ENCODE measurements at places on chromosomes 4 and X. TPM values are rescaled to one million over a fixed set of nuclear protein-coding genes. Genes with fewer than 3 reads are reported as not detected.

GRCh38 chr4:43330288-43330687, 437.8 kb downstream of the GRXCR1 start:
- no peak for DNase-seq

The CWH43 gene
- not detected for polyA plus RNA-seq

The MXRA5 gene
- 25.9 TPM for polyA plus RNA-seq

DNA sequence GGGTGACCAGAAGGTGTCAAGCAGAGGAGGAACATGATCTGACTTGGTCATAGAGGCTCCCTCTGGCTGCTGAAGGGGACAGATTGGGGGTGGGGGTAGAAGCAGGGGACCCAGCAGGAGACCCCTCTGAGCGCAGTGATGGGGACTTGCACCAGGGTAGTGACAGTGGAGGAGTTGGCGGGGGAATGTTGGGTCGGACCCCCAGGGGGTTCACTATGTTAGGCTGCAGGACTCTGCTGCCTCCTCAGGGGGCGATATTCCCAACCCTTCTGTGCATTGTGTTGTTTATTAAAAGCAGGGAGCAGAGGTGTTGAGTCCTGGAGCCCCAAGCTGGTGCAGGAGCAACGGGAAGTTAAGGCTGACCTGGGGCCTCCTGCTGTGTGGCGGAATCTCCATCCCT, 8.8 kb downstream of the WDR13 start:
- no peak for DNase-seq

- DNase-seq: no peak
Measured at GRCh38 chr4:182143086-182143821, 99.9 kb upstream of the TENM3 start.

The FGF2 gene
- 18.4 TPM for polyA plus RNA-seq

The HTR2C gene
- polyA plus RNA-seq: not detected

- no peak for DNase-seq
Measured at GRCh38 chr4:186684889-186685309, 38.8 kb downstream of the FAT1 start.

- DNase-seq: no peak
Measured at GRCh38 chrX:131060147-131060546, 2.0 kb downstream of the ARHGAP36 start.

DNA sequence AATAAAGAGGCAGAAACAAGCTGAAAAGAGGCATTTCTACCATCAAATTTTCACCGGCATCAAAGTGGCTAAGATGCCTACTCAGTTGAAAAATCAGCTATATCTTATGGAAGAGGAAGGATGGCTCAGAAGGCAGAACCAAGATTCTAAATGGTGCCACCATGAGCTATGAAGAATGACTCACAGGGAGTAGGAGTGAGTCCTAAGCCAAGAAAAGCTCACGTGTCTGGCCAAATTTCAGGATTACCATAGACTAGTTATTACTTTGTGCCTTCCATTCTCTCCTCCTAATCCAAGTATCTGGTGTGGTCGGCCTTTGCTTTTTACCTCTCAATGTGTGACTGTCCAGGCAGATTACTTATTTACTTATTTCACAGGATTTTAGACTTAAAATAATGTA, 54.8 kb downstream of the BMP3 start:
- no peak for DNase-seq

The GALNTL6 gene
- polyA plus RNA-seq: 0.02 TPM

- DNase-seq: no peak
Measured at GRCh38 chr4:152613351-152613750, 66.4 kb downstream of the TMEM154 start.

DNA sequence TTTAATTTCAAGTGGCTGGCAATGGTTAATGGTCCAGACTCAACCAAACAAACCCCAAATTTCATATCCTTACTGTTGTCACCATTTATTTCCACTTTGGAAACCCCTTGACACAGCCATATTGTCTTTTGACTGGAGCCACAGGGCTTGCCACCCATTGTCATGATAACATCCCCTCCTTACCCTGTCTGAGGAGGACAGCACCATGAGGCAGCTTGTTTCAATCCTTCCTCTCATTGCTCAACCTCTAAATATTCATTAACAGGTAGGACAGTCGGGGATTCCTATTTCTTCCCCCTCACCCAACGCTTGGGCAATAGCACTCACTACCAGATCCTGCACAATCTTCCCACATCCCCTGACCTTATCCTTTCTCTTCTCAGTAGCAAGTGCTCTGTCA, 92.1 kb downstream of the CEP135 start:
- no peak for DNase-seq

DNA sequence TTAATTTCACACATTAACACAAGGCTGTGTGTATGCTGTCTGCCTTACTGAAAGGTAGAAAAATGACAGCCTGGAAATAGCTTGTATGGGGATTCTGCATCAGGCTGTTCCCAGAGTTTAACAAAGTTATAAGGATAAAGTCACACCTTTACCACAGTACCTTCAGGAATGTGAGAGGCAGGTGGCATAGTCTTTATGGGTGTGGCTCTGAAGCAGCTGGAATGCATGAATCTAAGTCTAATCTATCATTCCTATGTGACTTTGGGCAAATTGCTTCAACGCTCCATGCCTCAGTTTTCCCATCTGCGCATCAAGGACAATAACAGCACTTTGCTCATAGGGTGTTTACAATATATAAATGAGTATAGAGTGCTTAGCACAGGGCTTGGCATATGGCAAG, 84.2 kb upstream of the EGFL6 start:
- no peak for DNase-seq

DNA sequence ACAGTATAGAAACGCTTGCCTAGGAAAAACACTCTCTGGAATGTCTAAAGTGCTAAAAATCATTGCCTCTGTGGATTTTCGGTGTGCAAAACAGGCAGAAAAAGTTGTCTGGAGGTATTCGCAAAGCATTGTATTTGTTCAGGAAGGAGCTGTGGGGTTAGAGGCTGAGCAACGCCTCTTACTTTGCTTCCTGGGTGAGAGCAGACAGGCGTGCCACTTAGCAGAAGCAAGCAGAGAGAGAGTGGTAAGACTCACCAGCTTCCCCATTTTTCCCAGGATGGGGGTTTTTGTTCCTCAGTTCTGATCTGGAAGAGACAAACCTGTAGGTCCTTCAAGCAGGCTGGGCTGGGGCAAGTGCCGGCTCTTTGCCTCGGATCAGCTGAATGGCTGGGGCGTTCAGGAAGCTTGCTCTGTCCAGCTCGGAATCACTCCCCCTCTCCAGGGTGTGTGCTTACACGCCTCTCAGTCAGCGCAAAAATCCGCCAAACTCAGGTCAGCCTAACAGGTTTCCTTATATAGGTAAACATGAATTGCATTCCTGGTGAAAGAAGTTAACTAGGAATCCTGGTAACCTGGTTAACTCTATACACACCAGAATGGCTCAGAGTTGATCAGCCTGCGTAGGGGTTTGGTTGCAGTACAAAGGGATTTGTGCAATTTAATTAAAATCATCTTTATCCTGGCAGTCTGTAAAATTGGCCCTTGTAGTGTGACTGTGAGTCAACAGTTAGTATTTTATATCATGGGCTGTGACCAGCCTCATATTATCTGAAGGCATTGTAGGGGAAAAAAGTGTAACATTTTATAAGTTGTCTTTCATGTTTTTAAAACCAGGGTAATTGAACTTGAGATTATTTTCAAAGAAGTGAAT, 213.1 kb upstream of the MID1 start:
- DNase-seq: no peak

DNA sequence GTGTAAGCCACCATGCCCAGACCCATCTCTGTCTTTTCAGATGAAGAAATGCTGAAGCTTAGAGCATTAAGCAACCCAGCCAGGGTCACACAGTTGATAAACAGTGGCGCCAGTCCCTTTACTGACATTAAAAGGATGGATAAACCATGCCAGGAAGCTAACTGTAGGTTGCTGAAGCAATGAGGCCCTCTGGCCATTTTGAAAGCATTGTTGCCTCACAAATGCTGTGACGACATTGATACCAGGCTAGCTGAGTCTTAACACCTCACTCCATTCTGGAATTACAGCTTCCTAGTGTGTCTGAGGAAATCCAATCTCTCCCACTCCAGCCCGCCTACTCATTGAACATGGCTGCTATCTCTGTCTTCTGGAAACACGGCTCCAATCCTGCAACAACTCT, 89.7 kb downstream of the LNX1 start:
- DNase-seq: no peak

The BGN gene
- 143 TPM for polyA plus RNA-seq

The CDKL2 gene
- 0.19 TPM for polyA plus RNA-seq

DNA sequence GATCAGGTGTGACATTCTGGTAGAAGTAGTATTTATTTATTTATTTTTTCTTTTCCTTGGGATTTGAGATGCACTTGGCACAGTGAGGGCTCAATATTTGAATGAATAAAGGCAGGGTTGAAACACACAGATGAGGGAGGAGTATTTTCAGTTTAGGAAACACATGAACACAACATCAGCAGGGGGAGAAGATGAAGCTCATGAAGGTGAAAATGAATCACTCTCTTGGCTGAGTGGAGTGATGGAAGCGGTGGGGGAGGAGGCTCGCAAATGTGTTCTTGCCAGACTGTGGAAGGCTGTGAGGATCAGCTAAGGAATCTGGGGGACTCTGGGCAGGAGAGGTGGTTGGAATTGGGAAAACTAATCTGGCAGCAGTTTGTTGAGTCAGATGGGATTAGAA, 55.3 kb downstream of the ARHGAP10 start:
- DNase-seq: no peak

The LRCH2 gene
- 6.1 TPM for polyA plus RNA-seq

The ZFYVE28 gene
- 2.2 TPM for polyA plus RNA-seq

The GPR50 gene
- polyA plus RNA-seq: not detected

The TAF7L gene
- polyA plus RNA-seq: 1.5 TPM

GRCh38 chrX:39823854-39824253, 273.9 kb downstream of the BCOR start:
- DNase-seq: no peak

- no peak for DNase-seq
Measured at GRCh38 chrX:24890677-24891076, 125.1 kb downstream of the ARX start.

DNA sequence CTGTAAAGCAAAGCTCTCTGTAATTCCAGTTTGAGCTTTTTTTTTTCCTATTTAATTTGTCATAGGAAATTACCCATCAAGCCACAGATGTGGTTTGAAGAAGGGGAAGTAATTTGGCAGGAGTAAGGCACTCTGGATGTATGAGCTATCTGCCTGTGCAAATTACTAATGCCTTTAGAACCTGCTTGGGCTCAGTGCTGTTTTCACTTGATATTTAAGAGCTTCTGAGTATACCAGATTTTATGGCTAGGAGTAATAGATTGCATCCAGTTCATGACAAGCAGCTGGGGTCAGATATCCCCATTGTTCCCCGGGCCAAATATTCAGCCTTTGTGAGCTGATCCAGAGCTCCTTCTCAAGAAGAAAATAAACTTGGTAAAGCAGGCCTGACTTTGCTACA, 89.1 kb downstream of the DCAF8L2 start:
- DNase-seq: no peak

GRCh38 chrX:7444967-7445366, 297.0 kb upstream of the PUDP start:
- no peak for DNase-seq

DNA sequence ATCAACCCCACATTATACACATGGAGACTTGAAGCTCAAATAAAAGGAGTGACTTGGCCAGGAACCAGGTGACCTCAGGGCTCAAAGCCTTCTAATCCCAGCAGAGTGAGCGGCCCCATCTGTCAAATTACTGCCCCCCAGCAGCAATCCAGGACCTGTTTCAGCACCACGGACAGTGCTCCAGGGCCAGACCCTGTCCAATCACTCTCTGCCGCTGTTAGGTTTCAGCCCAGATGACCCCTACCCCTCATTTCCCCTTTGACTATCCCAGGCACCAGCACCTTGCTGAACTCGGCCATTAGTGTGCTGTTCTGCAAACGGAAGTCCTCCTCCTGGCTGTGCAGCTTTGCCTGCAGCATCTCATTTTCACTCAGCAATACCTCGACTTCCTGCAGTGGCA, 5.1 kb downstream of the GRIPAP1 start:
- DNase-seq: no peak

The GPR119 gene
- polyA plus RNA-seq: not detected

The C4orf33 gene
- 11.9 TPM for polyA plus RNA-seq

DNA sequence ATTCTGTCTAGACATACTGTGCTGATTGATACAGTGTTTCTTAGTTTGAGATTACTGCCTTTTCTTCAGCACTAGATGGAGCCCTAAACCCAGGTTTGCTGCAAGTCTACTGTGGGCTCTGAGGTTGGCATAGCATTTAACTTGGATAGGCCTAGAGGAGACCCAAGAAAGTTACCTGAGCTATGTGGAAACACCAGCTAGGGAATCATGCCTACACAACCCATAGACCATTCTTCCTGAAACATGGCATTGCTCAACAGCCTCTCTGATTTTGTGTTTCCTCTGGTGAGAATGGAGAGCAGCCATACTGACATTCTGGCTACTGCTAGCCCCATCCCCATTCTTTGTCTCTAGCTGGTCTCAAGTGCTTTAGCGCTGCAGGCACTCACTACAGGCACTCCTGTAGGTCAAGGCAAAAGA, 287.7 kb upstream of the PCDH18 start:
- DNase-seq: peak; percentile 18

DNA sequence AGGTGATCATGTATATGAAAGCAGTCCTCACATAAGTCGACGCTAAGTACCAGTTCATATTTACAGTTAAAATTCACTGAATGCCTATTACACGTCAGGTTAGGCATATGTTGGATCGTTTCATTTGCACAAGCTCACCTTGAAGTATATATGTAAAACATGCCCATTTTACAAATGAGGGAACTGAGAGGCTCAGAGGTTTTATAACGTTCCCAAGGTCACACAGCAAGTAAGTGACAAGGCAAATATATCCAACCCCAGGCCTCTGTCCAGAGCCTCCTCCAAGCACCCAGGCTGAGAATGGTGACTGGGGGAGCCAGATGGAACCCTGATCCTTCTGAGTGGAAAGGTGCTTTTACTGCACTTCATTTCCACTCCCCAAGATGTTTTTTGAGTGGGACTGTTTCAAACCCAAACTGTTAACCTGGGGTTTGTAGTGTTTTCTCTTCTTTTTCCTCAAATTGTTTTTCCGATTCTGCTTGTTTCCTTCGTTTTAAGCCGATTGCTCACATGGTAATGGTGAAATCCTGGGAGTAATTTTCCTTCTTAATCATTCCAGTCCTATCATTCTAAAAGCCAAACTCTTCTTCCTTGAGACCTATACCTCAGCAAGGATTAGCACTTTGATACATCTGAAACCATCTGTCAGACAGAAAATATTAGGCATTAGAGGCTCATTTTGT, 791 bp downstream of the SMIM20 start:
- no peak for DNase-seq
